ENCODE measurements at places on chromosomes 1 and 21.

DNA sequence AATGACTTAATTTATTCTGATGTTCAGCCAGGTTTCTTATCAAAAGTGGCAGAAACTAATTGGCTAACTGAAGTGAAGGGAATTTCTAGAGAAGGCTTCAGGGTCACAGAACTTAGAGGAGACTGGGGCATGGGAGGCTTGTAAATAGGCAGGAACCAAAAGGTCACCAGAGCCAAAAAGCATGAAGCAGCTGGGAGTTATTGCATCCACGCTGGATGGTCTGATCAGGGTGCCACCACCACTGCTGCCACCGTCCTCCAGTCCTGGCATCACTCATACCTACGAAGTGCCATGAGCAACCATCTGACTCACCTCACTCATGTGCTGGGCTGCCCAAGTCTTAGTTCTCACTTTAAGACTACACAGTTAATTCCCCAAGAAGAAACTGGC is 82.5 kb upstream of the DPH5 start:
- no peak for DNase-seq

DNA sequence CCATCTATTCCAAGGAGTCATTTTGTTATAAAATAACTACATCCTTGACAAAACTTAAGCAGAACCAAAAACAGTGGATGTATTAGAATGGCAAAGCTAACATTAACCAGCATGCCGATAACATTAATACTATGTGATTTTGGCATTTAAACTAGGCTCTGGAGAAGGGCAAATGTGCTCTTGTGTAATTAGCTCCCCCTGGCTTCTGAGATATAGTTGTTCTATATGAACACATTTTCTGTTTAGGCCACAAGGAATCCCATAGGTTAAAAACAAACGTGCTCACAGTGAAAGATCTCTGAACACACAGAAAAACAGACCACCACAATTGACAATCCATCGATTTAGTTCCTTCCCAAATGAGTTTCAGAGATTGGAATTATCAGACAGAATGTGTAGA is 57.4 kb upstream of the TARS2 start:
- DNase-seq: no peak

- no peak for DNase-seq
These were observed 1.2 kb downstream of the LRRC42 start for GRCh38 chr1:53947172-53947907.

- DNase-seq: no peak
These were observed 34.6 kb upstream of the CHIT1 start for GRCh38 chr1:203264052-203264501.

DNA sequence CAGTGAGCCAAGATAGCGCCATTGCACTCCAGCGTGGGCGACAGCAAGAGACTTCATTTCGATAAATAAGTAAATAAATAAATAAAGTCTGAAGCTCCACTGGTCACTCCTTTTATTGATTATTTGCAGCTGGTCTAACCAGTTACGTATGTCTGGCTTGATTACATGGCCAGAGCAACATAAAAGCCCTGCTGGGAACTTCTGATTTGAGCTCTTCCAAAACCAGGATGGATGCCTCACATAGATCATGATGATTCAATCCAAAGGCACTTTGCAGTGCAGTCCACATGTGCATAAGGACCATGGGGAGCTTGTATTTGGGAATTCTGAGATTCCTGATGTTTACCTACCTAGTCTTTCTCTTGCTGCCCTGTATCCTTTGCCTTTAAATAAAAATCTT is 24.0 kb downstream of the NSUN4 start:
- DNase-seq: no peak

DNA sequence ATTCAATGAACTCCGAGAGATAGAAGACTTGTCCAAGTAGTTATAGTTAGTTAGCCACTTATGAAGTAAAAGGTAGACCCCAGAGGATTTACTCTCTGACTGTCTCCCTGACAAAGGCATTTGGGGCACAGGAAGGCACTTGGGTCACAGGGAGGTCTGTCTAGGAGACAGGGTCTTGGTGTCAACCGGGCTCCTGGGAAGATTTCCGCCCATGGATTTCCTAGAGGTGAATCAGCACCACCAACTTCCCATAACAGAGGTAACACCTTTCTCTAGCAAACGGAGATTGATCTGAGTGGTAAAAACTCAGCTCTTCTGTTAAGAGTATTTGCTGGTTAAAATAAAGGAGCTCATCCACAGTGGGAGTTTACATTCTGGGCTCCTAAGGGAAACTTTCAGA is 16.4 kb downstream of the CCN1 start:
- no peak for DNase-seq

DNA sequence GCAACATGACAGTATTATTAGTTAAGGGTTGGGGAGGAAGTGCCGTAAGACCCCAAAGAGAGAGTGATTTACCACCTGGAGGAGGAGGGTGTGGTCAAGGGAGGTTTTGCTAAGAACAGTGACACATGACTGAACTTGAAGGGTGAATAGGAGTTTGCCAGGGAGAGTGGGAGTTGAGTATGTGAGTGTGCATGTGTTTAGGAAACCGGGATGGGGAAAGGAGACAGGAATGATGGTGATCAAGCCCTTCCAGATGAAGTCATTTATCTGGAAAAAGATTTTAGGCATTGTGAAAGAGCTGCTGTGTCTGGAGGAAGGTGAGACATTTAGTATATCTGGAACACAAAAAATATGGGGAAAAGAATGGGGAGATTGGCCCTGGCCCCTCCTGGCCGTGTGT is 28.1 kb upstream of the IL10 start:
- DNase-seq: no peak

DNA sequence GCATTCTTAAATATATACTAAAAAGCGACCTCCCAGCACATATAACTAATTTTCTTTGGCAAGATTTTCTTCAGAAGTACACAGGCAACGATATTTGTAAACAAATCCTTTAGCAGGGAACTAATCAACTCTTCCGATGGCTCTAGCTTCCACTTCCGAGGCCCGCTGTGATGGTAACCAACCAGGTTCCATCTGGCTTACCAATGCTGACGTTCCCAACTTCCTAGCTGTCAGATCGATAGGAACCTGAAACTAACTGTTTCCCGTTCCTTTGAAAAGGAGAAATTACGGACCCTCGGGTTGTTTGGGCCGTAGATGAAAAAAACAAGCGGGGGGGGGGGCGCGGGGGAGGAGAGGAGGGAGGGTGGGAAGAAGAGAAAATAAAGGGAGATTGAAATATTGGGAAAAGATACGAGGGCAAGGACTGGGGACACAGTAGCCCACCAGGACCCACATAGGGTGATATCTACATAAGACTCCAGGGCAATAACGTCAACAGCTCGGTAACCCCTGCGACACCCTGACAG is 513 bp downstream of the GTF2B start:
- DNase-seq: peak; percentile 7

DNA sequence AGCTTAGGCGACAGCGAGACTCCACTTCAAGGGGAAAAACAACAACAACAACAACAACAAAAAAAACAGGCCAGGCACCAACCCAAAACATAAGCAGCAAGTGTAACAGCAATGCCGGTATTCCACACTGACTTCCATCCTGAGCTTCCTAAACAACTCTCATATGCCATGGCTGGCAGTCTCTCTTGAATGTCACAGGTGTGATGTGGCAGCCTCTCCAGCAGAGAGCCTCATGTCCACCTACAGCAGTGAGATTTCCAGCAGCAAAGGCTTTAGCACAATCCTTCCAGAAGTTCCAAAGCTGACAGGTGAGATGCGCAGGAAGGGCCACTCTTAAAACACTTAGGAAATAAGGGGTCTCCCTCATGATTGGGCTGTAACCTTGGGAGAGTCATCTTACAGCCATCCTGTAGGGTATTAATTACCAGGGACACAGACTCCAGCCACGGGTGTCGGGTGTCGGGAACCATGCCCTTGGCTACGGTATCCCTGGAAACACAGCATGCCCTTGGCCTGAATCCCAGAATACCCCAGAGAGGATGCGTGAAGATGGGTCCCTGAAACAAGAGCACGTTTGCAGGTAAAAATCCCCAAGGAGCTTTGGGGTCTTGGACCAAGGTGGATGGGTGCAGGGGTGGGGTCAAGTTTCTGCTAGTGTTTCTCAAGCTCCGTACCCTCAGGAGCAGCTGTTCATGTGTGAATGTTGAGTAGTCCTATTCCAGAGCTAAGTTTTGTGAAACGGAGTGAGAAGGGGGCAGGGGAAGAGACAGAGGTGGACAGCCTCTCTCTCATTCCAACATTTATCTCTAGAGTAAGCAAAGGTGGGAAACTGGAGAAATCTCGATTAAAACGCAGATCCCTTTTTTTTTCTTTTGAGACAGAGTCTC is 31.4 kb downstream of the CLSTN1 start:
- no peak for DNase-seq

DNA sequence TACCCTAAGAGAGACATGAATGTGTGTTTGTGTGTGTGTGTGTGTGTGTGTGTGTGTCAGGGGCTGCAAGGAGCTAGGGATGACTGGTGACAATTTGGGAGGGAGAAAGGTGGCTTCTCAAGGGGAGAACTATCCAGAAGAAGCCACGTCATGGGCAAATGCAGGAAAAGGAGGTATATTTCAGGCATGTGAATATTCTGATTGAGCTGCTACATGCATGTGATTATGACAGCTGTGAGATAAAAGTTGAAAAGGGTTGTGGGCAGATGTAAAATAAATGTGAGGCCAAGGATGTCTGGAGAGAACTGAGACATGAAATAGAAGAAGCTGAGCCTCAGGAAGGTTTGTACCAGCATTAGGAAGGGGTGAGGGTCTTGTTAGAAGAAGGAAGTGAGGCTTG is 4.5 kb downstream of the CYP4A11 start:
- no peak for DNase-seq

DNA sequence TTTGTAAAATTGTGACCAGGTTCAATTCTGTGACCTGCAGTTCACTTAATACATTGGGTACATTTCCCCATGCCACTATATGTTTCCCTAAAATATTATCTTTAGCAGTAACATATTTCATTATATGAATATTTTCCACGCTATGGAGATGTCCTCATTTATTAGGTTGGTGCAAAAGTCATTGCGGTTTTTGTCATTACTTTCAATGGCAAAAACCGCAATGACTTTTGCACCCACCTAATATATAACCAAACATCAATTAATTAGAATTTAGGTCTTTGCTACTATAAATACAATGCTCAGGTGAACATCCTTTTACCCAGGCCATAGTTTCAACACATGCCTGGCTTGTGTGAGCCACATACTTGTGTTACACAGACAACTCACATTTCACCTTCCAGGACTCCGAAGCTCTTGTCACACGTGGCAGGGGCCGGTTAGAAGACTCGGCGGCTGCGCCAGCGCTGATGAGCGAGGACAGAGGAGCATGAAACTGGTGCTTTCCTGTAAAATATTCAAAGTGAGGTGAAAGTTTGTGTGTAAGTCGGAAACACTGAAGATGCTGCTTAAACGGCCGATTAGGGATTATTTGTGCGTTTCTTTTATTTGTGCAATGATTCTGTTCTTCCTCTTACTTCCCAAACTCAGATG is 215.5 kb downstream of the KIF26B start:
- no peak for DNase-seq

GRCh38 chr1:24416666-24417391 is 1.2 kb downstream of the NIPAL3 start:
- DNase-seq: no peak

DNA sequence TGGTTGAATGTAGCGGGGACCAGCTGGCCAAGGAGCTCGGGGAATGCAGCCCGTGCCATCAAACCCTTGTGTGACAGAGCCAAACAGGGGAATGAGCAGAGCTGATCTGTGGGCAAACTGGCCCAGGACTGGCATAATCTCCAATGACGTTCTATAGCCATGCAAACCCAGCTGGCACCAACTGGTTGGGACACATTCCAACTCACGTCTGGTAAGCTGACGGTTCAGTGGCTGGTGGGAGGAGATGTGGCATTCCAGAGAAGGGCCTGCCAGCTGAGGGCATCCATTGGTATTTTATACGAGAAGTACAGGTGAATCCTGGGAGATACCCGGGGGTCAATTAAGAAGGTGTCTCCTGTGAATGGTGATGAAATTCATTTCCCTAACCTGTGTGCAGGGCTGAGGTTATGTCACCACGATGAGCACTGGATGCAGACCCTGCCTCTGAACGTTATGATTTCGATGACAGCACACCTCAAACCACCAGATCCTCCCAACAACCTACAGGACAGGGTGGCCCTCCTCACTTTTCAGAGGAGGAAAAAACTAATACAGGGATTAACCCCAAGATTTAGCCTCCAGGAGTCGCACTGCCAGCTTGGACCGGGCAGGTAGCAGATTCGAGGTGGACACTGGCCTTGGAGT is 39.0 kb upstream of the RUNX3 start:
- DNase-seq: no peak

DNA sequence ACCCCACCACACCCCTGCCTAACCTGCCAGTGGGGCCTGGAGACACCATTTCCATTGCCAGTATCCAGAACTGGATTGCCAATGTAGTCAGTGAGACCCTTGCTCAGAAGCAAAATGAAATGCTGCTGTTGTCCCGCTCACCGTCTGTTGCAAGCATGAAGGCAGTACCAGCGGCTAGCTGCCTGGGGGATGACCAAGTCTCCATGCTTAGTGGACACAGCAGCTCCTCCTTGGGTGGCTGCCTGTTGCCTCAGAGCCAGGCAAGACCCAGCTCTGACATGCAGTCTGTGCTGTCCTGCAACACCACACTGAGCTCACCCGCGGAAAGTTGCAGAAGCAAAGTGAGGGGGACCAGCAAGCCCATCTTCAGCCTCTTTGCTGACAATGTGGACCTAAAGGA is 33.4 kb downstream of the STYXL2 start:
- DNase-seq: no peak

- DNase-seq: no peak
These were observed 47.9 kb upstream of the EDEM3 start for GRCh38 chr1:184802354-184803179.

GRCh38 chr1:43292216-43292615 is 6.8 kb upstream of the C1orf210 start:
- no peak for DNase-seq

DNA sequence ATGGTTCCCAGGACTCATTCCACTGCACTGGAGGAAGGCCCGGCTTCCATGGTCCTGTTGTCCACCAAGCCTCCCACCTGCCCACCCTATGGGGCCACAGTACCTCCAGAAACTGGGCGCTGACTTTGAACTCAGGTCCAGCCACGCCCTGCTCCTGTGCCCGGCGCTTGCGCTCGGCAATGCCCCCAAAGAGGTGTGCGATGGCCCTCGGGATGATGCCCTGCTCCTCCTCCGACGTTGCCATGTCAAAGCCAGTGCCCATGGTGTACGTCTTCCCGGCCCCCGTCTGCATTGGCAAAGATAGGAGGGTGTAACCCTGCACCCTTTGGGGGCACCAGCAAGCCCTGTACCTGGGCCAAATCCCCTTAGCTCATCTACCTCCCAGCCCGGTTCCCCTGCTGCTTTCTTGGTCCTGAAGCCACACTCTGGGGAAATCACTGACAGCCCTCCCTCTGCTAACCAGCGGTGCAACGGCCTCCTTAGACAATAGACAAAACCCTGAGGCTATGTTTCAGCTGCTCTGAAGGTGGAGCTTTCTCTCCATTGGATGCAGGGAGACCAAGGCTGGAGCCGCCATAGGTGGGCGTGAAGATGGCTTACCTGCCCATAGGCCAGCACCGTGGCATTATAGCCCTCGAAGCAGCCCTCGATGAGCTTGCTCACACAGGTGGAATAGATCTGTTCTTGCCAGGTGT is 14.7 kb downstream of the KIF21B start:
- no peak for DNase-seq

DNA sequence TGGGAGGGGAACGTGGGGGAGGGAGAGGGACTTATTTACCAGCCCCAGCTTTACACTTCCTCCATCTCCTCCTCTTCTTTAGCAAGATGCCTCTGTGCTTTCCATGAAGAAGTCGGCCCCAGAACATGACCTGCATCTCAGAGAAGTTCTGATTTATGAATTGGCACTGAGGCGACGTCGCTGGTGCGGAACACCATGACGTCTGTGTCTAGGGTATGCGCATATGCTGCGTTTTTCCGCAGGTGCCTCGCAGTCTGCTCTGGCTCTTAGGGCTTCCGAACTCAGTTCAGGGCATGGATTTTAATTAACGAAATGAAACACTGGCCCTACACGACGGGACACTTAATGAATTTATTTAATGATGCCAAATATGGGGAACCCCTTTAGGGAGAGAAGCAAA is 510.3 kb downstream of the SMYD3 start:
- DNase-seq: no peak
